Fibroblast of gingiva (primary cell): ENCODE measurements at places on chromosomes 5 and 9.

GRCh38 chr5:134979416-134979815 lies 11.7 kb downstream of the CATSPER3 start:
- no peak for DNase-seq

GRCh38 chr5:113058706-113059226 lies 82.2 kb downstream of the DCP2 start:
- no peak for DNase-seq

GRCh38 chr9:124770359-124771020 lies 621 bp downstream of the NR6A1 start:
- no peak for DNase-seq

GRCh38 chr5:154547551-154547950 lies 69.5 kb upstream of the HAND1 start:
- no peak for DNase-seq

GRCh38 chr5:55624841-55625588 lies 87.1 kb downstream of the SLC38A9 start:
- DNase-seq: no peak

DNA sequence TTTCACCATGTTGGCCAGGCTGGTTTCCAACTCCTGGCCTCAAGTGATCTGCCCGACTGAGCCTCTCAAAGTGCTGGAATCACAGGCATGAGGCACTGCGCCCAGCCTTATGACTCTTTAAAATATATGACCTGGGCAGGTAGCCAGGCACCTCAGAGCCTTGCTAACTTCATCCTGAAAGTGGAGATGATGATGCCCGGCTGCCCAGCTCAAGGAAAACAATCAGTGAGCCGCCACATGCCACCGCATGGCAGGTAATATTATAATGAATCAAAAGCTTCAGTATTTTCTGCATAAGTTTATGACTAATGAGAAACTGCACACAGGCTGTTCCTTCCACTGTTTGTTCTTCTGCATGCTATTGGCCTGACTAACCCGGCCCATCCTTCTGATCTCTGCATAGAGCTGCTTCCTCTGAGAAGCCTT lies 30.4 kb upstream of the DMRT1 start:
- no peak for DNase-seq

DNA sequence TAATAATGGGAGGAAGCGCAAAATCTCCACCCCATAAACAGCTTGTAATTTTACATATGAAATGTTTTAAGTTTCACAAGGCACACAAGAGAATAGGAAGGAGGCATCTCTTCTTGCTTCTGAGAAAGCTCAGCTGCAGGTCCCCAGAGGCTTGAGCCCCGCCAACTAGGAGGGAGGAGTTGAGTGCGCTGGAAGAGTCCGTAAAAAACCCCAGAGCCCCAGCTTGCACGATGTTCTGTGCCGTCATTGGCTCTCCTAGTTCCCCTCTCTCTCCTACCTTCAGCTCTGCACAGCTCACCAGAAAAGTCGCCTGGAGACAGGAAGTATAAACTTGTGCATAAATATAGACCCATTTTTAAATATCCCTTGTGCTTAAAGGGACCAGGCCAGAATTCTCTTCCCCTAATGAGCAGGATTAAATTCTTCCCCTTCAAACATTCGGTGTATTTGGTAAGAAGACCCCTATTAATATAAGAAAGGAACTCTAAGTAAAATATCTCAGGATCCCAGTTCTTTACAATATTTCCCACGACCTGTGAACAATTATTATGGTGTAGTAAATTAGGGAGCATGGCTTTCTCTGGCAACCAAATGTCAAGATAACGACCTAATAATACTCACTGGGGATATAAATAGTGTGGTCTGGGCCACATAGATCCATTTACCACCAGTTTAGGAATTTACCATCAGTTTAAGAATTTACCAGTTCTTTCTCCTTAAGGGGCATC lies 13.7 kb downstream of the GLRX start:
- peak; percentile 91 for DNase-seq

DNA sequence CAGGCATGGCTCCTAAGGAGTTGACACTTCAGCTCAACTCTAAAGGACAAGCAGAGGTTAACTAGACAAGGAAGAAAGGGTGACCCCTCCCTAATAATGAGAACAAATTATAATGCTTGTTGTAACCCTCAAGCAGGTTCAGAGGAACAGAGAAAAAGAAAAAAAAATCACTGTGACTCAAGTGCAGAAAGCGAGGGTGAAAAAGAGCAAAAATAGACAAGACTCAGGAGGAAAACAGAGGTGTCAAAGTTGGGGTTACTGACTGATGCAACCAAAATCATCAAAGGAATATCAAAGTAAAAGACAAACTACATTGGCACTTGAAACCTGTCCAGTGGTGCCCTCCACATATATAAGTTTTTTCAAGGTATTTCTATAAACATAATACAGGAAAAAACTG lies 28.4 kb downstream of the FBXW11 start:
- no peak for DNase-seq

- DNase-seq: no peak
Measured at GRCh38 chr9:137226338-137227053, 806 bp upstream of the RNF224 start.

- no peak for DNase-seq
Measured at GRCh38 chr9:114656301-114656700, 1.3 kb downstream of the TEX53 start.

DNA sequence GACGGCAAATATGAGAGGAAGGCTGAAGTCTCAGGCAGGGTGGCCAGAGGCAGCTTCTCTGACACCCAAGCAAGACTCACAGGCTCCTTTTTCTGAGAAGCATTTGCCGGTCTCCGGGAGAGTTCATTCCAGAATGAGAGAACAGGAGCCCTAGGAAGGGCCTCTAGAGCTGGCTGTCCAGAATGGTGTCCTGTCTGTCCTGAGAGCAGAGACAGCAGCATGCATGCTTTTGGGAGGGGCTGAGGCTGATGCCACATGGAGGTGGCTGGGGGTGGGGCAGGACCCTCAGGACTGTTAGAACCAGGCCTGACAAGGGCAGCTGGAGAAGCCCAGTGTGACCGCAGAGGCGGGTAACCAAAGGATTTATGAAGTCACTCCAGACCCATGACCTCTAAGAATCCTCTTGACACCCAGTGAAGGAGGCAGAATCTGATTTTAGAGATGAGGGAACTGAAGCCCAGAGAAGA lies 60.0 kb downstream of the SHB start:
- DNase-seq: no peak

- no peak for DNase-seq
Measured at GRCh38 chr5:176320577-176320976, 41.0 kb downstream of the KIAA1191 start.

- DNase-seq: peak; percentile 29
Measured at GRCh38 chr9:3682186-3682585, 156.4 kb upstream of the RFX3 start.

DNA sequence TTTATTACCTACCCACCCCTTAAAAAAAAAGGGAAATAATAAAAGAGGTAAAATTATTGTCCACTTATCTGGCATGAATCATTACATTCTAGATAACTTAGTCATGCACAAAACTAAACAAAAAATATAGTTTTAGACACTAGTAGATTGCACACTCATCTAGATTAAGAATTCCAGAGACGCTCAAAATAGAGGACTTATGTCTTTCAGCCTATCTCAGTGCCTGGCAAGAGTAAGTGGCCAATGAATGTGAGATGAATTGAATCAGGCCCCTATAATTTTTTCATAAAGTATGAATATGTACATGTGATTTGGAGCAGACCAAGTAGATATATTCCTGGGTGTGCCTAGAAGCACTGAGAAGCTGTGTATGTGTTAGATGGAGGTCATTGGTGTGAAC lies 2.0 kb upstream of the RXFP3 start:
- DNase-seq: no peak

- DNase-seq: peak; percentile 14
Measured at GRCh38 chr5:156036640-156037039, 290.3 kb upstream of the SGCD start.

GRCh38 chr9:117548556-117548955 lies 133.7 kb upstream of the ASTN2 start:
- DNase-seq: no peak

GRCh38 chr9:76162751-76163500 lies 231.3 kb downstream of the RFK start:
- no peak for DNase-seq

DNA sequence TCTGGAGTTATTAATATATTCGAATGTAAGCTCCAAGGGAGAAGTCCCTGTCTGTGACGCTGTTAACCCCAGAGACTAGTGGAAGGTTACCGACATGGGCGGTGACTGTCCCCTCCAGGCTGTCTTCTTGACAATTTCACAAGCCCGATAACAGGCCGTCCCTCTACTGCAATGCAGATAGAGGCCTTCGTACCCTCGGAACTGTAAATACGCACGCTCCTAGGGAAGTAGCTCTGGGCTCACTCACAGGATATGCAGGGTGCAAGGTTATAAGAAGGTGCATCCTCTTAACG lies 680 bp upstream of the RFK start:
- peak; percentile 34 for DNase-seq

GRCh38 chr5:112275671-112276070 lies 143.4 kb downstream of the EPB41L4A start:
- DNase-seq: no peak

- DNase-seq: peak; percentile 38
Measured at GRCh38 chr5:53091289-53091688, 18.3 kb downstream of the MOCS2 start.

DNA sequence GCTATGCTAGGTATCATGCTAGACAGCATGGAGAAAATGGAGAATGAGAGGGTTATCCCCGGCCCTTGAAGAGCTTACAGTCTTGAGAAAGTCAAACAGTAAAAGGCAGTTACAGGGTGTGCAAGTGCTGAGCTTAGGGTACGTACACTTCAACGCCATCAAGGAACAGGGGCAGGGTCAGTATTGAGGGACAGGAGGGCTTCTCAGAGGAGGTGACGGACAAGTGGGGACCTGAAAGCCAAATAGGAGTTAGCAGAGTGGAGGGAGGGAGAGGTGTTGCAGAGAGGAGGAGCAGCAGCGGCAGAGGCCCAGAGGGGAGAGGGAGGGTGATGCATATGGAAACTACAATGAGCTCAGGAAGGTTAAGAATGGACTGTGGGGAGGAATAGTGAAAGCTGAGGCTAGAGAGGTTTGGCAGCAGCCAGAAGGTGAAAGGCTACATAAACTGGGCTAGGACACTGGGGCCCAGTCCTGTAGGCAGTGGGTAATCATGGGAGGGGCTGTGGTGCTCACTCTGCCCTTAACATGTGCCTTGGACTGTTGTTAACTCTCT lies 88.0 kb downstream of the NRG2 start:
- DNase-seq: no peak

GRCh38 chr5:173954671-173955521 lies 34.1 kb upstream of the C5orf47 start:
- DNase-seq: peak; percentile 44

DNA sequence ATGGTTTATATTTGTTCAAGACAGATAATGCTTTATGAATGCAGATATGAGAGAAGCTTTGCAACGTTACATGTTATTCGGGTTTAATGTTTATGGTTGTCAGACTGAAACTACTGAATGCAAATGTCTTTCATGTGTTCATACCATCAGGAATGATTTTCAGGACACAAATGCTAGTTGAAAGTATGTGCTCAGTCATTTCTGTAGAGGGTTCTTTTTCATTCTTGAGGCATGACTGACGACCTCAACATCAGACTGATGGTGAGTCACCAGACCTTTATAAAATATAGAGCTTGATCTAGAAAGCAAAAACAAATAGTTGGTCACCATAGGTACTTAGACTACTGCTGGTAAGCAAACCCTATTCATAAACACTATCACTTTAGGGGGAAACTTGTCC lies 287.3 kb upstream of the NUDT12 start:
- peak; percentile 26 for DNase-seq

GRCh38 chr5:154751854-154752253 lies 3.3 kb upstream of the LARP1 start:
- no peak for DNase-seq

DNA sequence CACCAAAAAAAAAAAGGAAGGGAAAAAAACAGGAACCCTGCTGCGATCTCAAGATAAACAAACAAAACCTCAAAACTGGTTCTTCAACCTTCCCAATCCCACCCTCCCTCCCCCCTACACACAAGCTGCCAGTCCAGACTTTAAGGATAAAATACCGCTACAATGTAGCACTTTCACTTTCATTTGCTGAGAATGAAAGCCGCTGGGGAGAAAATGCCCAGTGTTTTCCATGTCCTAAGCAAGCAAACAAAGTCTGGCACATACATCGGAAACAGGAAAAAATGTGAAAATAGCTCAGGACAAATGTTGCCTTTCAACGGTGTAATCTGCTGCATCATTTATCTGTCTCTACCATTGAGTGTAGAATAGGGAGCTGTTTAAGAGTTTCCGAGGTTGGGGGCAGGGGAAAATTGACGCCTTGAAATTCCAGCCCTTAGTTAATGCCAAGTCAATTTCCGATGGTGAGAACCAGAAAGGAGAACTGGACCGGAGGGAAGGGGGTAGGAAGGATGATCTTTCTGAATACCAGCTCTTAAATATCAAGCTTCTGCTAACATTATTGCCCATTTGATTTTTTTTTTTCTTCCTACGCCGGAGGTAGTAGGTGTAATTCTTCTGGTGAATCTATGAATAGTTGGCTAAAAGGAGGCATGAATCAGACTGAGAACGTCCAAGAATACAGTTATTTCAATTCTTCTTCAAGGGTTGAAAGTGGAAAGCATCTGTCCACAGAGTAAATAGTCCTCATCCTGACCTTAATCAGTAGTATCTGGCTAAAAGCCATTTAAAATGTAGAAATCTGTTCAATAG lies 1.2 kb upstream of the ADAMTS6 start:
- peak; percentile 39 for DNase-seq

DNA sequence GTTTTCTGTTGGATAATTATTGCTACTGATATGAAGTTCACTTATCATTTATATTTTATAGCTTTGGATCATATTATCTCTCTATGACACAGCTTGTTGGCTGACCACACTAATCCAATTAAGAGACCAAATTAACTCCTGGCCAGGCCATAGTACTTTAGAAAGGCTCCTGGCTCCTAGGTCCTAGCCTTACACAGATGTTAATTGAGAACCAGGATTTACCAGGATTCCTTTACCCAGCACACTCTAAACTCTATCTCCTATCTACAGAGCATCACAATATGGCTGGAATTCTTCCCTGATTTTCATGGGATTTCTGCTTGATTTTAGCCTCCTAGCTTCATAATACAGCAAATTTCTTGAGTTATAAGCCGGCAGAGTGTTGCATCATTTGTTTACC lies 80.3 kb downstream of the SLCO6A1 start:
- no peak for DNase-seq

GRCh38 chr5:172088801-172089200 lies 82.4 kb upstream of the FBXW11 start:
- no peak for DNase-seq

DNA sequence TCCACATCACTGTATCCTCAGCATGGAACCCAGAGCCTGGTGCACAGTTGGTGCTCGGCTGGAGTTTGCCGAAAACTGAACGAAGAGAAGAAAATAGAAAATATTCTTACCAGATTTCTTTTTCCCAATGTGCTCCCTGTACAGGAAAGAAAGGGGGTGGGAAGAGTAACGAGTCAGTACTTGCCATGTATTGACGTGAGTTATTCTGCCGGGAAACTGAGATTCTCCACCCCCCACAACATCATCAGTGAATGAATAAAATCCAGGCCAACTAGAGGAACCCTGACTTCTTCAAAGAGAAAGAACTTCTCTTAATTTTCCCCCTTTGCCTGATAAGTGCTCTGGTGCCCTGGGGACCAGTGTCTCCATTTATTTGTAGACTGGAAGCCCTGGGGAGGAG lies 80.6 kb downstream of the SH3PXD2B start:
- no peak for DNase-seq

GRCh38 chr9:124511891-124512805 lies 4.9 kb upstream of the NR5A1 start:
- no peak for DNase-seq

GRCh38 chr5:7852542-7852941 lies 1.6 kb upstream of the CFAP90 start:
- no peak for DNase-seq

GRCh38 chr9:79674052-79674777 lies 102.5 kb downstream of the TLE4 start:
- DNase-seq: no peak

- DNase-seq: no peak
Measured at GRCh38 chr5:52805615-52806014, 17.9 kb downstream of the ITGA1 start.
